Upper lobe of left lung (tissue), 6 donors: ENCODE measurements at places on chromosomes 12 and 14. TPM values are rescaled to one million over a fixed set of nuclear protein-coding genes. Genes with fewer than 3 reads are reported as not detected.

DNA sequence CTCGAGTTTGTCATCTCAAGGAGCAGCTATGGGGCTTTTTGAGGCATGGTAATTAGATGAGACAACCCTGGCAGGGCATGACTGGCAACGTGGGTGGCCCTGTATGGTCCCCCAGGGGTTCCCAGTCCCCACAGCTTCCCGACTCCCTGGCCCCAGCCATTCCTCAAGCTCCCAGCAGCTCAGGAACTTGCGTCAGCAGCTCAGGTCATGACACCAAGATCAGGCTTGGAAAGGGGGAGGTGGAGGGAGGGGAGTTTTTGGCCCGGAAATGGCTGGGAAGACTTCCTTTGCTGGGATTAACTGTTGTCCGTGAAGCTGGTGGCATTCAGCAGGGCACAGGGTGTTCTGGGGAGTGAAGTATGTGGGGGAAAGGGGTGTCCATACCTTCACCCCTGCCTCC is 10.4 kb upstream of the NRIP2 start:
- H3K4me1 ChIP-seq = no peaks in the 10 kb centered on the region
- no peak overlapping the region for H3K27ac ChIP-seq
- H3K36me3 ChIP-seq = peaks cover 3% of the 10 kb centered on the region
- no peak for DNase-seq
- H3K27me3 ChIP-seq = no peaks in the 10 kb centered on the region

DNA sequence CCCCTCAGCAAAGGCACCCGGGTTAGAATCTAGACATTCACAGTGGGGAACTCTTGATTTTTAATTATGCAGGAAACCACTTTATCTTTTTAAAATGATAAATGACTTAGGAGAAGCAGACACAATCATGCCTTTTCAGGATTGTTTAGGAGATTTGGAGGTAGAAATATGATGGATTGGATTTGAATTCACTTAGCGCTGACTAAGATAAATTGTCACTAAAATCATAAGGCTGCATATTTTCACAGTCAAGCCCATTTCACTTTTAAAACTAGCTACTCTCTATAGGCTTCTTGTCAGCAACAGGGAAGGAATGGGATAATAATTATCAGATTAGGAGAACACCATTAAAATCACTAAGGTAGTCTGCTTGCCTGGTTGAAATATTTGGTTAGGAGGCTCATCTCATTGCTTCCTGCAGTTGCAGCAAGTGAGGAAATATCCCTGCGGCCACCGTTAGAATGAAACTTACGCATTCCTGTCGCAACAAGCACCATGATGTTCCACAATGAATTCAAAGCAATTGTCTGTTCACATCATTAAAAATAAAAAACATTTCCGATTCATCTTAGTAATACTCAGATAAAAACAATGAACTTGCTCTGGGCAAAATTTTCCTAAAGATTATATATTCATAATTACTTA is 31.9 kb downstream of the DACT1 start:
- no peak overlapping the region for H3K4me3 ChIP-seq
- no peaks in the 10 kb centered on the region for H3K27me3 ChIP-seq
- no peaks in the 10 kb centered on the region for H3K36me3 ChIP-seq
- DNase-seq = no peak
- no peak overlapping the region for H3K27ac ChIP-seq

DNA sequence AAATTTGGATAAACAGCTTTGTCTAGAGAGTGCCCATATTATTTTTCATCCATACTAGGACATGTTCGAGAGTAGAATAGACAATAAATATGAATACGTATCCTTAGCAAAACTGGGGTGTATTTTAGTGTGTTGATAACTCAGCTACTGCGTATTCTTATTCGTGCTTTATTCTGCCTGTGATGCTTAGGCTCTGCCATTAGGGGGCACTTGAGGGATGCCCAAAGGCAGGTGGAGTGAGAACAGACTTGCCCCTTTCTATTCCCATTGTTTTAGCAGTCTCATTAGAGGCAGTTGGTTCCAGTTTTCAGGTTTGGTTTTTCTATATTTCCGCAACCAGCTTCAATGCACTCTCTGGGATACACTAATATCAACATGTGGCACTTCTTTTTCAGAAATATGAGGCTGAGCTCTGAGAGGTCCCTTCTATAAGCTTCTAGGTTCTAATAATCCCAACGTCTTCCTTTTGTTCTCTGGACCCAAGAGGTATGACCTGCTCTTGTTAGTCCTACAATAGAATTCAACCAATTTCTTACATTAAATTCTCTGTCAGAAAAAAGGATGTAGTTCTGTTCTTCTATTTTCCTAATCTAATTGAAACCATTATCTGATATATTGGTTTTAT is 985.7 kb upstream of the FBXO33 start:
- no peaks in the 10 kb centered on the region for H3K27me3 ChIP-seq
- DNase-seq = peak; percentile 20
- no peaks in the 10 kb centered on the region for H3K36me3 ChIP-seq
- H3K27ac ChIP-seq = no peak overlapping the region

DNA sequence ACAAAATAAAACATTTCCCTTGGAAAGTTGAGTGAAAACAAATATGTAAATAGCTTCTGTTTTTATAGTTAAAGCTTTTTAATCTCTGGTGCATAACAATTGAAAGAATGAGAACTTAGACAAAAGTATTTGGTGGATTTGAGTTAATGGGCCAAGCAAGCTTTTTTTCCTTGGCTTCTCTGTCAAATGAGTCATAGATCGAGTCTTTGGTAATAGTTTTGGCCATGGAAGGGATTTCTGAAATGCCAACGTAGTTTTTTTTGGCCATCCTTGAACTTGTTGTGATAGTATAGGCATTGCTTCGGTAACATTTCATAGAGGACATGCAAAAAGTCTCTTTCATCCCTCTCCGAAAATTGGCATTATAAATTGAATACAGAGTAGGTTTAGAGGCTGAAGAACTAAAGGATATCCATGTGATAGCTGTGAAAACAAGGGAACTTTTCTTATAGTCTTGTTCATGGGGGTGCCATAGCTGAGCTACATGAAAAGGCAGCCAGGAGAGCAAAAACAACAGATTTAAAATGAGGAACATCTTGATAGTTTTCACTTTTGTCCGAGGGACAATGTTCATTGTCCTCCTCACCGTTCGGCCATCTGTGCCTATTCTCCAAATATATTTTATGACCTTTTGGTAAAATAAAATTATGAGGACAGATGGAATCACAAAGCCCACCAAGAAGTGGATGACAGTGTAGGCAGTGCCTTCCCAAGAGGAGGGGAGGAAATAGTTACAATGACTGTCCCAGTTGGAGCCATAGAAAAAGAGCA is 34.7 kb downstream of the GPR19 start:
- no peak overlapping the region for H3K4me3 ChIP-seq
- no peak overlapping the region for H3K27ac ChIP-seq
- no peaks in the 10 kb centered on the region for H3K27me3 ChIP-seq

- DNase-seq = no peak
- no peak overlapping the region for H3K27ac ChIP-seq
- no peaks in the 10 kb centered on the region for H3K36me3 ChIP-seq
Measured at GRCh38 chr14:29681316-29681715, 246.3 kb downstream of the PRKD1 start.

DNA sequence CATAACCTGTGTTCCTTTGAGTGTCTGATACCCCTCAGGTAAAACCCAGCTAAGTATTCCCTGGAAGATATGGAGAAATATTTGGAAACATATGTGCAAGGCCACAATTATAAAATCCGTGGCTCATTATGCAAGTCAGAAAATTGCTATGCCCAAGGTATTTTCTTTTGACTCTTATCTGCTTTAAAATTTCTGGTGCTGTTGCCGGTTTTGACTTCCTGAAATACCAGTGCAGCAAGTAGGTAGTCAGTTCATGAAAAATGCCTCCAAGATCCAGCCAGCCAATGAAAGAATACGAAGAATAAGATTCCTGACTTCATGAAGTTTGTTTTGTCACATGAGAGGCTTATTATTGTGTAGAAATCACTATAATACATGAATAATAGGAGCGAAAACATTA is 20.2 kb upstream of the FUT8 start:
- H3K27ac ChIP-seq = no peak overlapping the region
- no peak overlapping the region for H3K4me3 ChIP-seq
- H3K4me1 ChIP-seq = no peaks in the 10 kb centered on the region
- H3K27me3 ChIP-seq = no peaks in the 10 kb centered on the region
- no peak for DNase-seq

DNA sequence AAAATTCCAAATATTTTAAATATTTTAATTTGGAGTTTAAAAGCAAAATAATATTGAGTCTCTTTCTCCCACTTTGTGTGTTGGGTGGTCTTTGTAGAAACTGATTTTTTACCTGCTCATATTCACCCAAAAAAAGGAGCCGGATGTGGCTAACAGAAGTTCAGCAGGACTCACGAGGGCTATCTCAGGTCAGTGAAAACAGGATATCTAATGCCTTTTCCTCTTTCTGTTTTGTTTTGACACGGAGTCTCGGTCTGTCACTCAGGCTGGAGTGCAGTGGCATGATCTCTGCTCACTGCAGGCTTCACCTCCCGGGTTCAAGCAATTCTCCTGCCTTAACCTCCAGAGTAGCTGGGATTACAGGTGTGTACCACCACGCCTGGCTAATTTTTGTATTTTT is 30.8 kb downstream of the COA8 start:
- DNase-seq = no peak
- no peak overlapping the region for H3K27ac ChIP-seq
- H3K27me3 ChIP-seq = no peaks in the 10 kb centered on the region
- no peak overlapping the region for H3K4me3 ChIP-seq

- H3K4me1 ChIP-seq = no peaks in the 10 kb centered on the region
- no peak overlapping the region for H3K27ac ChIP-seq
- no peaks in the 10 kb centered on the region for H3K27me3 ChIP-seq
- DNase-seq = no peak
- H3K4me3 ChIP-seq = no peak overlapping the region
Measured at GRCh38 chr14:101028971-101029667, 125.6 kb upstream of the RTL1 start.

GRCh38 chr12:4268329-4269181 is 5.0 kb upstream of the CCND2 start:
- no peaks in the 10 kb centered on the region for H3K36me3 ChIP-seq
- no peak overlapping the region for H3K4me3 ChIP-seq
- H3K27me3 ChIP-seq = peaks cover 37% of the 10 kb centered on the region
- DNase-seq = no peak
- peaks cover 43% of the 10 kb centered on the region for H3K4me1 ChIP-seq

DNA sequence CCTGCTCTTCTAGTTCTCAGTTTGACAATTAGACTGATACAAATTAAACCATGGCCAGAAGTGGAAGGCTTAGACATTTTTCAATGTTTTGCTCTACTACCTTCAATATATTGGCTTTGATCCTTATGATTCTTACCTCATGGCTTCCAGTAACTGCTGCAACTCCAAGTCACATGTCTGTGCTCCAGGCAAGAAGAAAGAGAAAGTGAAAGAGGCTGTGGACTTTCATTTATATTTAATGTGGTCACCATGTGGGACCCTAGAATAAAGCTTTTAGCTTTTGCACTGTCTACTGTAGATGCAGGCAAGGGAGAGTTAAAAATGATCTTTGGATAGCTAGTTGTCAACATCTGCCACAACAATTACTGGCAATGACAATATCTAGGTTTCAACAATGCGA is 214.3 kb upstream of the PDE3A start:
- no peaks in the 10 kb centered on the region for H3K27me3 ChIP-seq
- no peak overlapping the region for H3K27ac ChIP-seq
- H3K4me1 ChIP-seq = peaks cover 6% of the 10 kb centered on the region
- no peak for DNase-seq
- no peak overlapping the region for H3K4me3 ChIP-seq
- H3K36me3 ChIP-seq = no peaks in the 10 kb centered on the region

GRCh38 chr14:85853996-85854526 is 324.1 kb downstream of the FLRT2 start:
- H3K4me3 ChIP-seq = no peak overlapping the region
- no peaks in the 10 kb centered on the region for H3K27me3 ChIP-seq
- no peak overlapping the region for H3K27ac ChIP-seq
- no peaks in the 10 kb centered on the region for H3K36me3 ChIP-seq
- DNase-seq = no peak

- no peak for DNase-seq
- peaks cover 23% of the 10 kb centered on the region for H3K4me1 ChIP-seq
- H3K36me3 ChIP-seq = no peaks in the 10 kb centered on the region
Measured at GRCh38 chr12:100197486-100197885, 3.1 kb upstream of the ACTR6 start.

DNA sequence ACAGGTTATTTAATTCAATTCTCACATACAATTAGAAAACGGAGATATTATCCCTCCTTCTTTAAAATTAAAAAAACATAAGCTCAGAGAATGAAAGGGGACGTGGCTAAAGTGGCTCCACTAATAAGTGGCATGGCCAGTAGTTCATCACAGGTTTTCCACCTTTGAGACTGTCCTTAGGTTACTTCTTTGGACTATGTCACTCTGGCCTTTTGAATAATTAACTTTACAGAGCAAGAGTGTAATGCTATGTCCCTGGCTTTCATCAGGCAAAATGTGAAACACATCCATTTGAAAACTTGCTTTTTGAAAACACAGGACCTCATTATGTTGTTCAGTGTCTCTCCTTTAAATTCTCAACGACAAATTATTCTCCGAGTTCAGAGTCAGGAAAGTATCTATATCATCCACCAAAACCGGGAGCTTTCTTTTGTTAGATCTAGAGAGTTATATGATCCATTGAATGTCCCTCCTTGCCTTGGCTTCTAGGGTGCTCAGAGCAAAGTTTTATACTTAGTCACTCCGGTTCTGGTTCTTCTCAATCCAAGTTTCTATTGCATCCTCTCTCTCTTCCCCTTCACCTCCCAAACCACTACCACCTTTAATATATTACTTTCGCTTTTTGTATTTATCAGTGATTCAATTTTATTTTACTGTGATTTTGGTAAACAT is 43.0 kb upstream of the BTG1 start:
- H3K36me3 ChIP-seq = no peaks in the 10 kb centered on the region
- no peak overlapping the region for H3K4me3 ChIP-seq
- no peak overlapping the region for H3K27ac ChIP-seq
- no peaks in the 10 kb centered on the region for H3K4me1 ChIP-seq
- DNase-seq = no peak

DNA sequence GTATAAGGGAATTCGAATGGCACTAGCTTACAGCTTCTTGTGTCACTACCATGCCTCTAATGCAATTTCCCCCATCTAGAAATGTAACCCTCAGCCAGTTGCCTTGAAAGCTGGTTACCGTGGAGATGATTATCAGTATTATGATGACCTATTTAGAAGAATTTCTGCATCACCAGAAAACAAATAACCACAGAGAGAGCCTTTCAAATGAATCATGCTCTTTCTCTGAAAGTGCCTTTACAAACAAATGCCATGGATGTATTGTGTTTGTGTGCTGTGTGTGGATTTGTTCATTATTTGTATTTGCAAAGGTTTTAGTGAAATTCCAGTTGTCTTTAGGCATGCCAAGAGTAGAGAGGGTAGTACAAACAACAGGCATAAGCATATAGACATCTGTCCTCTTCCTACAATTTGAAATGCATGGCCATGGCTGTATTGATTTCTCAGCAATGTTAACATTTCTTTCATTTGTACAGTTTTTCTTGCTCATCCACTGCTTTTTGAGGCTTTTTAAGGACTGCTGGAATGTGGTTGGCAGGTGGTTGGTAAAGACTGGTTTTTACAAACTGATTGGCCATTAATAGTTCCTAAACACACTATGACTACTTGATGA is 266.5 kb downstream of the PAWR start:
- no peak overlapping the region for H3K4me3 ChIP-seq
- no peaks in the 10 kb centered on the region for H3K27me3 ChIP-seq

GRCh38 chr12:114841557-114842251 is 157.7 kb upstream of the TBX3 start:
- H3K27me3 ChIP-seq = no peaks in the 10 kb centered on the region
- H3K4me1 ChIP-seq = no peaks in the 10 kb centered on the region
- H3K36me3 ChIP-seq = no peaks in the 10 kb centered on the region
- DNase-seq = no peak
- no peak overlapping the region for H3K4me3 ChIP-seq

STON2 gene
- 34.8 TPM for total RNA-seq

LRTM2 gene
- total RNA-seq = not detected

PLXNC1 gene
- total RNA-seq = 17.2 TPM

PRB2 gene
- not detected for total RNA-seq
